ENCODE measurements at places on chromosomes 7 and 10.

- DNase-seq, result no peak
Observed at GRCh38 chr10:59057345-59057744, 119.1 kb upstream of the PHYHIPL start.

DNA sequence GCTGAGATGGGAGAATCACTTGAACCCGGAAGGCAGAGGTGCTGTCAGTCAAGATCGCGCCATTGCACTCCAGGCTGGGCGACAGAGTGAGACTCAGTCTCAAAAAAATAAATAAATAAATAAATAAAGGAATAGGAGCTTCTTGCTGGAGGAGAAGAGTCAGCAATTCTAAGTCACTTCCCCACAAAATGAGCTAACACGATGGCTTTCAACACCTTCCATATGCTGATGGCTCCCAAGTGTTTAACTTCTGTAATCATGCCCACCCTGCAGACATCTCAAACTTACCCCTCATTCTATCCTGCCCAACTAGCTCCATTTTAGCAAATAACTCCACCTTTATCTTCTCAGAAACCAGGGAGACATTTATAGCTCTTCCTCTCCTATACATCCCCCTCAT lies 21.2 kb downstream of the PSAP start:
- no peak for DNase-seq

DNA sequence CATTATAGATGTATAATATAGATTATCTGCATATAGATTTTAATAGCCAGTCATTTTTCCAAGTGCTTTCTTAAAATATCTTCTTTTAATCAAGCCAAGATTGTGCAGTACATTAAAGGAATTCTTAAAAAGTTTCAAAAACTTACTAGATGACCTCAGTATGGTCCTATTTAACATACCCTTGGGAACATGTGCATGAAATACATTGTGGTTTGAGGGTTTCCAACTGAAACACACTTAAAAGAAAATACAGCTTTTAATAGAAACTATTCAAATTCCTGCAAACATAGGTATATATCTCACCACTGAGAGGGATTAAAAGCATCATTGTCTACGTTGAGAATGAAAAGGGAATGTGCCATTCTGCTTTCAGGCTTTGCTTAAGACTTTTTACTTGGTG lies 364.9 kb downstream of the SUGCT start:
- DNase-seq, result no peak

- DNase-seq, result no peak
Observed at GRCh38 chr7:105871142-105871541, 5.3 kb downstream of the ATXN7L1 start.

DNA sequence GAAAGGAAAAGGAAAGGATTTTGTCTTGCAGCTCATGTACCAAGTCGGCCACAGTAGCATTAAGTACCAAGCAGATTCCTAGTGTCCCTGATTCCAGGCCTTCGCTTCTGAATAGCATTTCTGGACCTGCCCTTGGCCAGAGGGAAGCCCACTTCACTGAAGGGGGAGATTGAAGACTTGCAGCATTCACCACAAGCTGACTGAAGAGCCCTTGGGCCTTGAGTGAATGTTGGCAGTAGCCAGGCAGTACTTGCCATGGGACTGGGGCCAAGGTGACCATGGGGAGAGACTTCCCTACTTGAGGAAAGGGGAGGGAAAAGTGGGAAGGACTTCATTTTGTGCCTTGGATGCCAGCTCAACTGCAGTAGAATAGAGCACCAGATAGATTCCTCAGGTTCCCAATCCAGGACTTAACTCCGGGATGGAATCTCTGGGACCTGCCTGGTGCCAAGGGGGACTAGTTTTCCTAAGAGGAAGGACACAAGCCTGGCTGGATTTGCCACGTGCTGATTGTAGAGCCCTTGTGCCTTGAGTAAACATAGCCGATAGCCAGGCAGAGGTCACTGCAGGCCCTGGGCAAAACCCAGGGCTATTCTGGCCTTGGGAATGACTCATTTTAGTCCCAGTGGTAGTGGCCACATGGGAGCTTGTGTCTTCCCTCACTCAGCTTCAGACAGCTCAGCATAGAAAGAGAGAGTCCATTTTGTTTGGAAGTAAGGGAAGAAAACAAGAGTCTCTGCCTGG lies 141.7 kb upstream of the KCND2 start:
- DNase-seq, result no peak

DNA sequence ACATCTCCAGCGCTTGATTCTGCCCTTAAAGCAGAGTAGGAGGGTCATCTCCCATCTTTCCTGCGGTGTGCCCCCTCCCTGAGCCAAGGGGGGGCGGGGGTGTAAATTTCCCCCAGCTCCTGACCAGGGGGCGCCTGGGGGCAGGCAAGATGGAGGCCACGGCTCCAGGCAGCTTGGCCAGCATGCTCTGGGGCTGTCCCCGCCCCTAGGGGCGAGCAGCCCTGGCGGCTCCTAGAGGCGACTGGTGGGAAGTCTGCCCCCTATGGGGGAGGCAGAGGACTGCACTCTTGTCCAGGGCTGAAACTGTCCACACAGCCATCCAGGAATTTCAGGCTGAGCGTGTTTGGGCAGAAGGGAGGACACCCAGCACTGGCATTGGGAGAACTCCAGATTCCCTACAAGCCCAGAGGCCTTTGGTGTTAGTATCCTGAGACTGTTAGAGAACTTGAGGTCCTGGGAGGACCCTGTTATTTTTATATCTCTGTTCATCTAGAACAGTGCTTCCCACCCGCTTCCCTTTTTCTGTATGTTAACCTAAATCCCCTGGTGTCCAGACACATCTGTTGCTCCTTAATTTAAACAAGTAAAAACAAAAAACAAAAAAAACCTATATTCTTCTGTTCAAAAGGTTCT lies 4.6 kb downstream of the STRA8 start:
- no peak for DNase-seq

DNA sequence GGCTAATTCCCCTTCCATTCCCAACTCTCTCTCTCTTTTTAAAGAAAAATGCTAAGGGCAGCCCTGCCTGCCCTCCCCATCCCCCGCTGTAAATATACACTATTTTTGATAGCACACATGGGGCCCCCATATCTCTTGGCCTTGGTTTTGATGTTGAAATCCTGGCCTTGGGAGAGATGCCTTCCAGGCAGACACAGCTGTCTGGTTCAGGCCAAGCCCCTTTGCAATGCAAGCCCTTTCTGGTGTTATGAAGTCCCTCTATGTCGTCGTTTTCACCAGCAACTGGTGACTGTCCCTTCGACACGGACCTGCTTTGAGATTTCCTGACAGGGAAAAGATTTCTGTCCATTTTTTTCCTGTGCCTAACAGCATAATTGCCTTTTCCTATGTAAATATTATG lies 3.0 kb downstream of the ADRA2A start:
- DNase-seq, result no peak

DNA sequence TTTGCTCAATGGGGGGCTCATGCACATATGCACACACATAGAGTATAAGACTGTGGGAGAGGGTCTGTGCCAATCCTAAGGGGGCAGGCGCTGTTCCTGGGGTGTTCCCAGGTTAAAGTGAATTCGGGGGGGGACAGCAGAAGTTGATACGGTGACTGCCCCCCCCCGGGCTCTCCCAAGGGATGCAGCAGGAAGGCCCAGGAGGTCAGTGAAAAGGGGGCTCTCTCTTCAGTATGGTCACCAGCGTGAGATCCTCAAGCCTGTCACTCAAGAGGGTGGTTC lies 32.4 kb downstream of the SPDYE6 start:
- DNase-seq, result no peak

DNA sequence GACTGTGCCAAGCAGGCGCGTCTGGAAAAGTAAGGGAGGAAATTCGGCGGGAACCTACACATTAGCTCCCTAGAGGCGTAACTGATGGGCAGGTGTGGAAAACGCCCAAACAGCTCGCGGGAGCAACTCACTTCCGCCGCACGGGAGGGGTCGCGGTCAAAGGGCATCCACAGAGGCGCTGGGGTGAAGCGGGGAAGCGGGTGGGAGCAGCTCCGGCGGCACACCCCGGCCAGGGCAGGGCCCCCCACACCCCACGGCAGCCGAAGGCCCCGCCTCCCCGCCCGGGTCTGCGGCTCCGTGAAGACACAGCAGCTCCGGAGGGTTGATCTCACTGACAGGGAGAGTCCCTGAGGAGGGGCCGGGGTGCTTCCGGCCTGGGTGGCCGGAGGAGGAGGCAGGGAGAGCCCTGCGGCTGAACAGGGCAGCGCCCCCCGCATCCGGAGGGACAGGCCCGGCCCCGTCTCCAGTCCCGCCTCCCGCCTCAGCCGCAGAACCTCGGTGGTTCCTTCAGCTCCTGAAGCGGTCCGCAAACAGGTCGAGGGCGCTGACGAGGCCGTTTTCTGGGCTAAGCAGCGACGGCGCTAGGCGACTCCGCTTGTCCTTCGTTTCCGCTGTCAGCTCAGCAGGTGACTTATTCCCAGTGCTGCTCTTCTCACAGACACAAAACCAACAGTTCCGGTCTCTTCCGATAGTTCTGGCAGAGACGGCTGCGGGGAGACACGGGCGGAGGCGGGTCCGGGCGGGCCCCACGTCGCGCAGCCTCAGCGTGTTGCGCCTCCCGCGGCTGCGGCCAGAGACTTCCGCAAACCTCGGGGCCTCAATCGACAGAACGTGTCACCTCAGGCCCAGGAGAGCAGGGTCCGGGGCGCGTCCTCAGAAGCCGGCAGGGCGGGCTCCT lies 276.1 kb downstream of the DNAJB6 start:
- peak; percentile 62 for DNase-seq

- DNase-seq, result no peak
Observed at GRCh38 chr7:98826811-98827231, 43.0 kb downstream of the TMEM130 start.

DNA sequence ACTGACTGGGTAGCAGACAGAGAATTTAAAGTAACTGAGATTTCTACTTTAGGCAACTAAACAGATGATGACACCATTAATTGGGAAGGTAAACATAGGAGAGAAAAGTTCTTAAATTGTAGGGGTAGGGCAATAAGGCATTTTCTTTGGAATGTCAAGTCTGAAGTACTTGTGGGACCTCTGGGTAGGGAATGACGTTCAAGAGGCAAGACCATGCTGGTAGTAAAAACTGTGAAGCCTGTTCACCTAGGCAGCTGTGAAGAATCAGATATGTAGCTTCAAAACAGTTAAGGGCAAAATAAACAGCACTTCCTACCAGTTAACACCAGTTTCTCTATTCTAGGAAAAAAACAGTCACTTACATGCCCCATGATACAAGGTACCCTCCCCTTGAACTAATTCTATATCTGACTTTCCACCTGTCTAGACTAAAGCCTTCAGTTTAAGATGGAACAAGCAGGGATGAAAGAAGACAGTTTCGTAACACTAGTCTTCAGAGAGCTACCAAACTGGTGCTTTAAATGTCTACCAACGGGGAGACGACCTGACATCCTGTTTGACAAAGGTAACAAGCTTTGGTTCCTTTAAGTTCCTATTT lies 63.1 kb upstream of the KCNIP2 start:
- DNase-seq, result no peak

GRCh38 chr7:92639966-92640365 lies 49.8 kb upstream of the FAM133B start:
- no peak for DNase-seq

DNA sequence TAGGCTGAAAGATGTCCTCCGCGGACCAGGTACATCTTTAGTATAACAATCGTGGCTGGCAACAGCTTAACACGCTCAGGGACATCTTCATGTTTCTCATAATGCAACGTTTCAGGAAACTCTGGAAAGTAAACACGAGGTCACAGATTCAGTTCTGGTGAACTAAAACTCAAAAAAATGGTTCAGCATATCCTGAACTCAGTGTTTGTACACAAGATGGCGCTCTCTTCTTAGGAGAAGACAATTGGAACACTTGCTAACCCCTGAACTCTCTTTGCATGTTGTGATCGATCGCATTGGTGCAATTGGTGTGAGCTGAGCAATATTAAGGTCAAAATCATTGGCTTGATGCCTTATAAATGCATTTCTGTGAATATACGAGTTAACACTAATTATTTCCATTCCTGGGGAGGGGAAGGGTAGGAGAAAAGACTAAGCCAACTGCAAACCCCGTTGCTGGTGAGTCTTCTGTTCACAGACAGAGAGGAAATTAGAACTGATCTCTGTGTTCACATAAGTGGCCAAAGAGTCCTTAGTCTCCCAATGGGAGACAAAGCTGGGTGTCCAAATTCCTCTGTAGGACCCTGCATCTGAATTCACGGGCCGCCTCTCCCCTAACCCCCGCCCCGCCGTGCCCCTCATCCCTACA lies 52.6 kb upstream of the FAM180A start:
- peak; percentile 24 for DNase-seq

- DNase-seq, result no peak
Observed at GRCh38 chr7:734808-735207, 7.7 kb upstream of the PRKAR1B start.

- no peak for DNase-seq
Observed at GRCh38 chr7:132643302-132643701, 67.0 kb upstream of the PLXNA4 start.

DNA sequence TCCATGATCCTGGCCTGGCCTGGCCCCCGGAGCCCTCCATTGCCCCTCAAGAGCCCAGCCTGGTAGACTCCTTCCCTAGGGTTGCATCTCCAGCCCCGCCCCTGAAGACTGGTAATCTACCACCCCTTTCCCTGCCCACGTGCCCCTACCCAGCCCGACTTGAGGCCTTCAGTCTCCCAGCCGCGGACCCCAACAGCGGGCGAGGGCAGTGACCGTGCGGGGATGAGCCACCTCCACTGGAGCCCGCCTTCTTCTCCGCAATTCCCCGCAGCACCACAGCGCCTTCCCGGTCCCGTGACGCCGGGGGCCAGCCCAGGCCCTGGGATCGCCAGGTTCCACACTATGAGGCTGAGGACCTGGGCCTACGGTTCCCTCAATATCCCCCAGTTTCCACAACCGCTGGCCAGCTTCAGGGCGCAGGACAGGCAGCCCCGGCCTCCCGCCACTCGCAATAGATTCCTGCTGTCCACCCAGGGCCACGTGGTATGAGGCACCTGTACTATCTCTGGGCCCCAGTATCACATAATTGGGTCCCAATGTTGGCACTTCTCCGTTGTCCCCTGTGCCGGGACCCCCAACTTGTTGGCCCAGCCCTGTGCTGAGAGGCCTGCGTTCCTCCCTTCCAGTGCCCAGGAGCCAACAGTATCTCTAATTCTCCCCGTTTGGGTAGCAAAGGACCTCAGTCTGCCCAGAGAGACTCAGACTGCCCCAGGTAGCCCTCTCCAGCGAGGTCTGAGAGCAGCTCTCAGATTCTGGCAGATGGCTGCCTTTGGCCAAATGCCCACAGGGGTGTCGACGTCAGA lies 1.1 kb upstream of the GPRIN2 start:
- no peak for DNase-seq

DNA sequence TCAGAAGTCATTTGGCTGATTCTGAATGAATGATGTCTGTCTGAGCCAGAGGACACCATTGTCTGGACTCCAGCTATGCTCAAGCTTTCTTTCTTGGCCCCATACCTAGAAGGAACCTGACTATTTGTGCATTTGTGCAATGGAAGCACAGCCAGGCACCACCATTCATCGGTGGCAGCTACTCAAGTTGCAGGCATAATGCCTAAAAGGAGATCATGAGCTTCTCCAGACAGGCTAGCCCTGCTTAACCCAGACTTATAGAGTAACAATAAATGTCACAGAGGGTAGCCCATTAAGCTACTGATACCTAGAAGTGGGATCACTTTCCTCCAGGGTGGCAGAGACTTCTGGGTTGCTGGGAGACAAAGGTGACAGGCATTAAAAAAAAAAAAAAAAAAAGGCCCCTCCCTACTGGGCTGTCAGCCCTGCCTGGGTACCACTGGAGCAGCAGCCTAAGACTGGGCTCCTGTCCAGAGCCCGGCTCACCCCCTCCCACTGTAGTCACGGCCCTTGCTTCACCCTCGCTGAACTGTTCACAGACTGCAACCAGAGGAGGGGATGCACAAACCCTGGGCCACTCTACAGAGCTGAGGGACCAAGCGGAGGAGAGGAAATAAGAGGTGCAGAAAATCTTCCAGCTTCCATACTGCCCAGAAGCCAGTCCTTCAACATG lies 75.4 kb upstream of the ATP6V0A4 start:
- DNase-seq, result no peak

- no peak for DNase-seq
Observed at GRCh38 chr10:21528236-21529031, 3.0 kb upstream of the SKIDA1 start.

Measured in hematopoietic multipotent progenitor cell (in vitro differentiated cells).